ENCODE measurements at places on chromosomes 3 and 15.

- DNase-seq, result no peak
Observed at GRCh38 chr3:49689046-49689907, at the start of the genes MST1 and RNF123. TSS of gene MST1 (minus strand) at chr3:49689474. CDS start at chr3:49688691, 783 bp downstream. TSS of gene RNF123 (plus strand) at chr3:49689557. CDS start at chr3:49691166, 1,609 bp downstream.

DNA sequence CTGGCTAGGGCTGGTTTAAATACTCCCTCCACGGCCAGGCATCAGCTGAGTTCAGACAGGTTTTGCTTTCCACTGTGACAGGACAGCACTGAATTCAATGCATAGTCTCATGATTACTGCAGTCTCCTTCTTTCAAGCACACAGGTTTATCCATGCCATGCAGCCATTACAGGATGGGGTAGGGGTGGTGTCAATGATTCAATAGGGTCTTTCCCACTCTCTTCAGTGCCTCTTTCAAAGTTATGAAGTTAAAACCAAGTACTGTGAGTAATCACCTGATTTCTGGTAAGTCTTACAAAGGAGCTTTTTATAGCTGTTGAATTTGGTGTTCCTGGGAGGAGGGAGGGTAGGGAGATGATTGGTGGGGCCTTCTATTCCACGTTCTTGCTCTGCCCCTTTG lies 47.2 kb downstream of the TMEM212 start:
- no peak for DNase-seq

- DNase-seq, result no peak
Observed at GRCh38 chr3:148971401-148972163, 19.8 kb upstream of the GYG1 start.

DNA sequence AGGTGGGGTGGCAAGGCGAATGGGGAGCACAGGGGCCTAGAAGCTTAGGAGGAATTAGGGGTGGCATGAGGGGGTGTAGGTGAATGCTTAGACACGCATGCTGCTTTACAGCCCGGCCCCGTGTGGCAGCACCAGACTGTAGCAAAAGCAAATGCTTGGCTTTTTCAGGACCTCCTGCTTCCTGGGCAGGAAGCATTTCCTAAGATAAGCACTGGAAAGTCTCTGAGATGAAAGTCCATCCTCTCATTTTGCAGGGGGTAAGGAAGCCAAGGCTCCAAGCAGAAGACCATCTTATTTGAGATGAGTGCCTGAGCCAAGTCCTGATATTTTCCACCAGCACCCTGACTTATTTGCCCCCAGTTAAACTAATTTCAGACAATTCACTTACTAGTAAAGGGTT lies 12.9 kb downstream of the SSUH2 start:
- DNase-seq, result no peak

DNA sequence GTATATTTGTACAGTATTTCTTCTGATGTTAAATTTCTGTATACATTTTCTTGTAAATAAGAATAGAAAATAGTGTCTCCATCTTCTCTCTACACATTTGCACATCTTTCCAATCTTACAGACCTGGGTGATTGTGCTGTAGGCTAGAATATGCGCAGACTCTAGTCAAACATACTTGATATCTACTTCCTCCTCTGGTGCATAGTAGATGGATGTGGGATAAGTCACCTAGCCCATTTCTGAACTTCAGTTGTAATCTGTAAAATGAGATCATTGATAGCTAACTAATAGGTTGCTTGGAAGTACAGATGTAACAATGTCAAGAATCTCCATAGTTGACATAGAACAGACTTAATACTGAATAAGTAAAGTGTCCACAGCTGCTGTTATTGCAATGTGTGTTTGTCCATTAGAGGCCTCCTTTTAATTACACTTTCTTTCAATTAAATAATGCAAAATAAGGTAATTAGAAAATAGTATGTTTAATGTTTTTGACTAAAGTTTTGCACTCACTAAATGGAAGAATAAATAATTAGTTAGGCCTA lies 46.7 kb downstream of the ALCAM start:
- no peak for DNase-seq

GRCh38 chr3:73433079-73433478 lies 191.7 kb downstream of the PDZRN3 start:
- DNase-seq, result no peak

DNA sequence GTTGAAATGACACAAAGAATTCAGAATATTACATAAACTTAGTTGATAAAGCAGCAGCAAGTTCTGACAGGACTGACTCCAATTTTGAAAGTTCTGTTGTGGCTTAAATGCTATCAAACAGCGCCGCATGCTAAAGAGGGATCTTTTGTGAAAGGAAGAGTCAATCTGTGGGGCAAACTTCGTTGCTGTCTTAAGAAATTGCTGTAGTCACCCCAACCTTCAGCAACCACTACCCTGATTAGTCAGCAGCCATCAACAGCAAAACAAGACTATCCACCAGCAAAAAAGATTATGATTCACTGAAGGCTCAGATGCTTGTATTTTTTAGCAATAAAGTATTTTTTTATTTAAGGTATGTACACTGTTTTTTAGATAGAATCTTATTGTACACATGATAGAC lies 14.2 kb downstream of the CRBN start:
- DNase-seq, result no peak
